ENCODE measurements at places on chromosomes 6 and 20.

- no peak for DNase-seq
Measured at GRCh38 chr6:112466373-112467151, 119.4 kb downstream of the RFPL4B start.

GRCh38 chr6:116392132-116393013, 21.6 kb downstream of the DSE start:
- DNase-seq, result no peak

- DNase-seq, result no peak
Measured at GRCh38 chr6:90154755-90155470, 141.7 kb downstream of the BACH2 start.

GRCh38 chr6:132219901-132220300, 181.4 kb downstream of the MOXD1 start:
- no peak for DNase-seq

DNA sequence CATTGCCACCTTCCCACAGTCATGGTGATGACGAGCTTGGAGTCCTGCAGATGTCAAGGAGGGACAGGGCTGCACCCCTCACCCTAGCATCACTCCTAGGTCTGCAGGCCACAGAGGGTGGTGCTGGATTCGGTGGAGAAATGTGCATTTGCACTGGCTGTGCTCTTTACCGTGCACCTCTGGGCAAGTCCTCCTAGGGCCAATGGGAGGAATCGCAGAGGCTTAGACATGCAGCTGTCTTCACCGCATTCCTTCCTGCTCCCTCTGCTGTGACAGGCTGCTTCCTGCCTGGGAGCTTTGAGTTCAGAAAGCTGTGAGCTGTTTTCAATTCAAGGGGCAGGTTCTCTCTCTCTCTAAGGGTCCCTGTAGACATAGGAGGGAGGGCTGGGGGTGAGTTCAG, 85.1 kb downstream of the EDN3 start:
- no peak for DNase-seq

DNA sequence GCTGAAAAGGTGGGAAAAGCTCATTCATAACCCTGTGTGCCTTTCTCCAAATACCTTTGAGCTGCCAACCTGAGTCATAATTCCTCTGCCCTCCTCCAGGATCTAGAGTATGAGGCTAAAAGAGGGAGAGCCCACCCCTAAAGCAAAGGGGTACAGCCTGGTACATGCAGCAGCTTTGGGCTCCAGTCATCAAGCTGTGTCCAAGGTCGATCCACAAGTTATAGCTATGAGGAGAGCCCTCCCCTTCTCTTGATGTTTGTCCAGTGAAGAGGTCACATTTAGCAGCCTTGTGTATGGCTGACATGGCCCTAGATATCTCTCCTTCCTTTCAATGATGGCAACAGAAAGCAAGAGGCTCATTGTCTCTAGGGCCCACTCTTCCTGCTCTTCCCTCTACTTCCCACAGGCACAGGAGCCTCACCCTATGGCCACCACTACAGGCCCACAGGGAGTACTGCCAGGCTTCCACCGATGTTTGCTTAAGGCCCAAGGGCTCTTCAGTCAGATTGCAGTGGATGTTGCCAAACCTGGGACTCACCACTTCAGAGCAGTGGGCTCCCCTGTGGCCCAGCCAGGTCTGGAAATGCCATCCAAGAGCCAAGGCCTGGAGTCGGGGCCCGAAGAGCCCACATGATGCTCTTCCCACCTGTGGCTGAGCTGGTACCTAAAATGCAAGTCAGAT, 176.8 kb downstream of the CD83 start:
- DNase-seq, result no peak

DNA sequence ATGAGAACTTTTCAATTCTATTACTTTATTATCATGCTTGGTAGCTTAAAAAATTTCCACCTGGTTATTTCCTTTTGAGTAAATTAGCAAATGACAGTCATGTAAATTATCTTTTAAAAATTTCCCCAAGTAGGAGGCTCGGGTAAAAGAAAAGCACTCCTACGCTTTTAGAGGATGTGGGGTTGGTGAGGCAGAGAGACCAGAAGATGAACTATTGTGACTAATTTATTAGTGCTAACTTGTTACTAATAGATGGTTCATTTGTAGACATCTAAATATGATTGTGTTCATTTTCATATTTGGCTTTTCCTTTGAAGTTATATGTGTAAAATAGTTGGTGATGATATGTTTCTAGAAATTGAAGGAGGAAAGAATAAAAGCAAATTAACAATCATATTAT, 27.0 kb downstream of the ZNF292 start:
- no peak for DNase-seq
